Fibroblast of the conjunctiva (primary cell): ENCODE measurements at places on chromosomes 5 and 9.

- DNase-seq: no peak
These were observed 359.5 kb upstream of the ADAMTS16 start for GRCh38 chr5:4780633-4781032.

GRCh38 chr5:152378730-152379129 is 26.3 kb downstream of the NMUR2 start:
- DNase-seq: no peak

GRCh38 chr5:126483156-126483555 is 59.9 kb downstream of the GRAMD2B start:
- DNase-seq: no peak

GRCh38 chr9:124676159-124676551 is 95.0 kb downstream of the NR6A1 start:
- no peak for DNase-seq

DNA sequence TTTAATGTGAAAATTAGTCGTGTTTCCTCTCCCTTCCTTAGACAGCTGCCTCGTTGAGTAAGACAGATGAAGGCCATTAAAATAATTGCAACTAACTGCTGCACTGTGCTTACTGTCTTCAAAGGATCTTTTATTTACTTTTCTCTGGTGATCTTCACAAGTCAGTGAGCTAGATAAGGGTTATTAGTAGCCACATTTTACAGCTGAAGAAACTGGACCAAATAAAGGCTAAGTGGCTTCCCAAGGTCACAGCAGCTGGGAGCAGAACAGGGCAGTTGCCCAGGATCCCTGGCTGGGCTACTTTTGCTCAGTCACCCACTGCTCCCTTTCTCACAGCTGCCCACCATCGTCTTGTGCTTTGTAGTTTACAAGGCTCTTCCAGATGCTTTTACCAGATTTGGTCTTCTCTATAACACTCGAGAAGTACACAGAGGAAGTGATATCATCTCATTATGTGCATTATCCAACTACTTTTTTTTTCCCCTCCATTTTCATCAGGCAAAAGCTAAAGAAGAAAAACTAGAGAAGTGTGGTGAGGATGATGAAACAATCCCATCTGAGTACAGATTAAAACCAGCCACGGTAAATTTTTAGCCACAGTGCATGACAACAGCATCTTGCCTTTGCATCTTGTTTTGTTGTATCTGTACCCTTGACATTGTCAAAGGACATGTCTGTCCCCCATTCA is 61.8 kb downstream of the ERAP1 start:
- no peak for DNase-seq

DNA sequence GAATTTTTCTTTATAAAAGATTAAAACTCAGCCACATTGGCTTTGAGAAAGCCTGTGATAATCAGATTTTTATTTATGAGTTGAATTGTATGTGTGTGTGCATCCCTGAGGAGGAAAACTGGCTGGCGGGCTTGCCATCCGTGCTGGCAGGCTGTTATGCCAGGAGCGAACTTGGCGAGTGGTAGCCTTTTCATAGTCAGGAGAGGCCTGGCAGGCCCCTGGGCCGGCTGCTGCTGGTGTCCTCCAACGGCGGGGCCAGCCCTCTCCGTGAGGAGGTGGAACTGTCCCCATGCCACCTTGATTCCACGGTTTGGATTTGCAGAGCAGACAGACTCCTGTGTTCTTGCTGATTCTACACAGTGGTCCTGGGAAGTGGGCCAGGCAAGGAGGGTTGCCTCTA is 43.3 kb downstream of the ZNF618 start:
- DNase-seq: no peak

DNA sequence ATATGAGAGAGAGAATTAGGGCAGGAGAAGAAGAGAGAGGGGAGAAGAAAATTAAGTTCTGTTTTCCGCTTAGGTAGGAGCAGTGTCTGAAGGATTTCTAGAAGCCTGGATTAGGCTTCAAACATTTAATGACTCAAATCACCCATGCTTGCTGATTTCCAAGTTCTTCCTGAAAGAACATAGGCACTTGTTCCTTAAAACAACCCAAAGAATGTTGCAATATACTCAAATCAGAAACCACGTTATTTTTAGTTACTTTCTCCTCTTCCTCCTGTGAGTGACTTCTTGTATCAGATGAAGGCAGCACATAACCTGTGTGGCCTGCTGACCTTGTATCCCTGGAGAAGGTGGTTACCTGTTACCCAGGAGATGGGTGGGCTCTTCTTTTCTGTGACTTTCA is 351.5 kb upstream of the KLF4 start:
- no peak for DNase-seq

GRCh38 chr9:5988265-5988664 is 27.2 kb downstream of the RANBP6 start:
- no peak for DNase-seq

- no peak for DNase-seq
These were observed 40.4 kb downstream of the PCSK5 start for GRCh38 chr9:75930730-75931321.

- no peak for DNase-seq
These were observed 63.3 kb upstream of the TGFBR1 start for GRCh38 chr9:99041618-99042017.

DNA sequence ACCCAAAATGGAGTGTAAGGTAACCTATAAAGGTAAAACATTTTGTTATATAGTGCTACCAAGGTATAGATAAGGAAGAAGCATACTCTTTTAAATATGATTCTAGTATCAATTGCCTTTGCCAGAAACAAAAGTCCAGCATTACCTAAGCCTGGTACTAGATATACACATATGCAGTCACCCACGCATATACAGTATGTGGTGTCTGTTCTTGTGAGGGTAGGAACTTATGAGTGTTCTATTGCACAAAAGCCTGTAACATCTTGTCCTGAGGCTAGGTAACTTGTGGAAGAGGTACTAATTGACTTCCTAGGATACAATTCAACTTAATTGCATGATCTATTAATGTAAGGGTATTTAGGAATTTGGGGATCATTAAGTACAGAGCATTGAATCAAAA is 31.3 kb upstream of the IFNE start:
- DNase-seq: no peak

GRCh38 chr9:110192531-110193261 is 15.3 kb downstream of the C9orf152 start:
- DNase-seq: peak; percentile 48

GRCh38 chr9:133953976-133954709 is 38.0 kb downstream of the VAV2 start:
- DNase-seq: no peak

- no peak for DNase-seq
These were observed 312.5 kb downstream of the ACTL7B start for GRCh38 chr9:108543251-108543778.

DNA sequence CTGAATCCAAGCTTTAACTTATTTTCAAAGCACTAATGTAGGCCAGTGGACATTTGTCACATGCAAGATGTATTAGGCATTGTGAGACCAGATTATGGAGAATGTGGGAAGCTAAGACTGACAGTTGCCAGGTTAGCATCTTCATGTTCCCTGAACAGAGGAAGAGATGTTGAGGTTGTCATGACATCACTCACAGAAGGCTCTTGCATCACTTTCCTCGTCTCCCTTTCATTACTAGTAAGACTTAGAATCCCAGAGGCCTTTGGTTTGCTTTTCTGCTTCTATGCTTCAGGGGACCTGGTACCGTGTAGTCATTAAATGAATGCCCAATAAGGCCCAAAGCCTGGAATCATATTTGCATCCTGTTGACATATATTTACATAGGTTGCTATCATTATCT is 76.4 kb upstream of the RPS23 start:
- DNase-seq: no peak

- no peak for DNase-seq
These were observed 201.7 kb upstream of the NFIL3 start for GRCh38 chr9:91625331-91625730.

GRCh38 chr9:34380511-34381315 is 4.0 kb upstream of the MYORG start:
- peak; percentile 53 for DNase-seq

- DNase-seq: no peak
These were observed 1.1 kb downstream of the FEM1C start for GRCh38 chr5:115543365-115544042.

DNA sequence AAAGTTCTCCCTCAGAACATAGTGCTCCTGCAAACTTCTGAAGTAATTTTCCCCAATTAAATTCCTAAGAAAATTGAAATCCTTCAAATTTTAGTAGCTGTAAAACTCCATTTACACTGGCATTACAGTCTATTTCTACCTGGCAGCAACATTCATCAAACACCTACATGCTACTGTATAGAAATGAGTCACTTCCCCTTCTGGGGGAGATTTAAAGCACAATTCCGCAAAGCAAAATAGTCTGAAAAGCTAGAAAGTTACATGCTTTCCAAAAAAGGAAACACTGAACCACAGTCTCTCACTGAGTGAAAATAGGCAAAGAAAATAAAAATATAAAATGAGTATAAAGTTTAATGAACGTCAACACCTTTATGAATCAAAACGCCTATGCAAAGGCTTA is 43.3 kb downstream of the MCTP1 start:
- no peak for DNase-seq

- no peak for DNase-seq
These were observed 281.5 kb upstream of the GRIA1 start for GRCh38 chr5:153209016-153209415.

- no peak for DNase-seq
These were observed 1.1 kb downstream of the PRUNE2 start for GRCh38 chr9:76904661-76905457.

GRCh38 chr5:159899067-159900049 is 16.9 kb upstream of the ADRA1B start:
- no peak for DNase-seq

- DNase-seq: no peak
These were observed 35.2 kb downstream of the CEP72 start for GRCh38 chr5:647311-647710.

- DNase-seq: no peak
These were observed 161.1 kb downstream of the C5orf15 start for GRCh38 chr5:133807348-133807747.

- no peak for DNase-seq
These were observed 40.2 kb upstream of the TYRP1 start for GRCh38 chr9:12652973-12653372.

- DNase-seq: no peak
These were observed 7.3 kb upstream of the SLC25A48 start for GRCh38 chr5:135826994-135827671.

GRCh38 chr9:78857373-78858225 is 560.7 kb downstream of the PSAT1 start:
- DNase-seq: no peak

DNA sequence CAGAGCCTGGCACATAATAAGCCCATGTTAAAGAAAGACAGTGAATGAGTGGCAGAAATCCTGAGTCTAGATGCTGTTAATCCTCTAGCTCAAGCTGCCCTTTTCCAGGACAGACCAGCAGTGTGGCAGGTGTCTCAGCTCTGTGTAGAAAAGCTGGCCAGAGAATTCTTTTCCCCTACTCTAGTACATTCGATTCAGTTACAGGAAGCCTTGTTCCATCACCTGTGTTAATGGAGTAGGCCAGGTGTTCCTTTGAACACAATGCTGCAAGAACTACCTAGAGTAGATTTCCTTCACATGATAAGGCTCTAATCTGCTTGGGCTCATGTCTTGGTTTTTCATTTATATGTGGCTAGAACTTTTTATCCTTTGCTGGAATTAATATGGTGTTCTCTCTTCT is 52.5 kb downstream of the NUP214 start:
- DNase-seq: no peak

GRCh38 chr9:86022687-86023266 is 76.6 kb downstream of the GOLM1 start:
- DNase-seq: no peak

DNA sequence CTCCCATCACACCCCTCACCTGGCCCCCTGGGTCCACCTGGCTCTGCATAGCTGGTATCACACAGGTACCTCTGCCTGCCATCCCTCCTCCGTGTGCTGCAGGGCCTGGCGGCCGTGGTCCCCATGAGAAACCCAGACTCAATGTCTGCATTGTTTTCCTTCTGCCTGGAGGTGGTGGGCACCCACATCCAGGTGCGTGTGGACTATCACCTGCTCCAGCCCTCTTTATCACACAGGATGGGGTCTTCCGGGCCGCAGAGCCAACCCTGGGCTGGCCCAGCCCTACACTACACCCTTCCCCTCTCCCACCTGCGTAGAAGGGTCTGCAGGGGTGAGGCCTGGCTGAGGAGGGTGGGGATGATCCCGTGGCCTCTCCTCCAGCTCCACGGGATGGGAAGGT is 7.0 kb upstream of the FUT7 start:
- no peak for DNase-seq

DNA sequence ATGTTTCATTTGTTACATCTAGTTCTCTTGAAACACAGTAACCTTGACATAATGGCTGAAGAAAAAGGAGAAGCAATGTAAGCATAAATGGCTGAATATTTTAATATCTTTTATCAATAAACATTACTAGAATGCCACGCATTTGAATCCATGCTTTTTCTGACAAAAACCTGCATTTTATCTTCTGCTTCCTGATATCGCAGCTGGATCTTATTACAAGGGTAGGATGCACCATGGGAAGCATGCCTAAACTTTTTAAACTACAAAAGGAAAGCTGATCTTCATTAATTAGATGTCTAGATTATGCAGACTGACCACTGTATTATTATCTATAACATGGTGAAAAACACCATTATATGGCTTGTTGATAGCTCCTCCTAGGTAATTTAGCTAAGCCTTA is 156.6 kb downstream of the SLF1 start:
- no peak for DNase-seq

DNA sequence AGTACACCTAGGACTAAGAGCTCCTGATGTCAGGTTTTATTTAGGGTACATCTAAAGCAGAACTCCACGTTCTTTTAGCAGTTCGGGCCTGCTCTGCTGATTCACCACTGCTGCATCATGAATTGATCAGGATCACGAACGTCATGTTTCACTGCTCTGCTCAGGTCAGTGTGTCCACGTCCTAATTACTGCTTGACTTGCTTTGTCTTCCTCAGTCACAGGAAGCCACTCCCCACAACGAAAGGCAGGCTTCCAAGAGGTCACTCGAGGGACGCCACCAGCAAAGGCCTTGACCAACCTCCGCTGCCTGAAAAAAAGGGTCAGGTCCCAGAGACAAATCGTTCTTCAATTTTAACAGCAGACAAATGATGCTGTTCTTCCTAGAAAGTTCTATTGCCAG is 40.3 kb downstream of the CTNND2 start:
- no peak for DNase-seq

DNA sequence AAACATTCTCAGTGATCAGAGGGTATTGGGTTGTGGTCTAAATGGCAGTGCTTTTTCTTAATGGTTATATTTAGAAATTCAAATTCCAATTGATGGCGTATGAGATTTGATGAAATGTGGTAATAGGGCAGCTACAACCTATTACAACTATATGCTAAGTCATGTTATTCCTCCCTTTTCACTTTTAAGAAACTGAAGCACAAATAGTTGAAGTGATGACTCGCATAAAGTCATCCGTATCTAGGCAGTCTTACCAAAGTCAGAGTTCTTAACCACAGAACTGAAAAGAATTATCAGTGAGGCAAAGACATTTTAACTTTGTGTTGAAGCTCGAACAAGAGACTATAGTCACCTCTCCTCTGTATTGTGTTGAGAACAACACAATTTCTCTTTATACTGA is 28.2 kb downstream of the C9orf152 start:
- peak; percentile 63 for DNase-seq
